ENCODE measurements at places on chromosomes 11 and 22.

GRCh38 chr11:80163441-80163840 is 722.6 kb upstream of the TENM4 start:
- no peak for DNase-seq

DNA sequence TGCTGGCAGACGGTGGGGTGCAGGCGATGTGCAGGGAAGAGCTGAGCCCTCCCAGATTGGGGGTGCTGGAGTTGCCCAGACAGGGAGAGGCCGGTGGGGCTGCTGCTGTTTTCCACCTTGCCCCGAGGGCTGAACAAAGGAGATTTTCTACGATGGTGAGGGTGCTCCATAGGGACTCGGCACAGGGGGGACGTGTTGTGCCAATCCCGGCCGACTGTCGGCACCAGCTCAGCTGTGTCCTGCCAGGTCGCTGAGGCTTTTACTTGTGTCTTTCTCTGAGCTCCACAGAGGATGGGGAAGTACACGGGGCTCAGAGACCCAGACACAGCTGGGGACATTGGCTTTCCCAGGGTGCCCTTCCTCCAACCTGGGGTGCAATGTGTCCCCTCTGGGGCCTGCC is 816.8 kb downstream of the BRD1 start:
- no peak for DNase-seq

DNA sequence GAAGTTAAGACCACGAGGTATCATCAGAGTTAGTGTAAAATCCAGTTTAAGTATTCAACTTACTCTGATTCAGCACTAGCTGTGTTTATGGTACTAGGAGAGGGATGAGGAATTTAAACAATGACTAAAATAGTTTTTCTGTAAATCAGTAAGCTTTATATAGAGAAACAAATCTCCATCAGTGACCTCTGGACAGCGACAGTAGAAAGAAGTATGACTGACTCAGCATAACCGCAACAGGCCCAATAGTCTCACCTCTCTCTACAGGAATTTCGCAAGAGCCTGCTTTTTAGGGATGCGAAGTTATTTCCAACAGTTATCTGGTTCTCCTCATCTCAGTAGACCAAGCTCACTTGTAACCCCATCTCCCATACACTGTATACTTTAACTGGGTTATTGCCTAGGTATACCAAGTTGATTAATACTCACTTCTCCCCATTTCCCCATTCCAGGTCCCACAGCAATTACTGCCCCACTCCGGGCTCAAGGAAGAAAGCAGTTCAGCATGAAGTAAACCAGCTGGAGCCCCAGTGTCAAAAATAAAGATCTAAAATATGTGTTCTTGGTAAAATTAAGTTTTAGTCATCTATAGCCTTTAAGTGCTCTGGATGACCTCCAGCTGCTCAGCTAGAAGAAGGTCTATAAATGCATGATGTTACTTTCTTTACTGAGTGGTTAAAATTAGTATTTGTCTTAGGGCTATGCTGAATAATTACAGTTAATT is 770.6 kb upstream of the CCDC90B start:
- DNase-seq: no peak

DNA sequence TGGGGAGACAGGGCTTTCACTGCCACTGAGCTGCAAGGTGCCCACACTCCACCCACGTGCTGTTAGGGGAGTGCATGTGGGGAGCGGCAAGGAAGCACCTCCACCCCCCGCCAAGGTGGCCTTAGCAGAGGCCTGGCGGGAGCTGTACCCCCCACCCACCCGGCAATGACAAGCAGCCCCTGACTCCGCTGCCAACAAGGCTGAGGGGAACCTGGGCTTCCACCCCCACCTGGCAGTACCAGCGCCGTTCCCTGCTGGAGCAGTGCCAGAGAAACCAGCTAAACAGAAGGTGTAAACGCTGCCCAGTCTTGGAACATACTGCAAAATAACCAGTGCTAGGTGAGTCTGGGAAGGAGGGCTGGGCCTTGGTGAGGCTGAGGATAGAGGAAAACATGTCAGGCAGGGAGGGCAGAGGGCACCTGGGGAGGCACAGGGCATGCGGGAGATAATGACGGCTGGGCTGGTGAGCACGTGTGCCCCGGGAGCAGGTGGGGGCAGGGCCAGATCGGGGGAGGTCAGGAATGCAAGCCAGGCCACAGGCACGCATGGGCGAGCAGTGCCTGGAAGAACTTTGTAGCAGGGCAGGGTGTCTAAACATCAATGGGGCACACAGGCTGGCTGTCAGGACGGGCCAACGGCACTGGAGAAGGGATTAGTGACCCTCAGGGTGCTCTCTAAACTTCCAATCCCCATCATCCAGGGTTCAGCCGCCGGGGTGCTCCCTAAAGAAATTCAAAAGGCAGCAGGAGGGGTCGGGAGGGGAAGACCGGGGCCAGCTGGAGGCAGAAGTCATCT is 6.6 kb downstream of the CERK start:
- no peak for DNase-seq

GRCh38 chr22:46061124-46061500 is 84.2 kb upstream of the WNT7B start:
- no peak for DNase-seq

DNA sequence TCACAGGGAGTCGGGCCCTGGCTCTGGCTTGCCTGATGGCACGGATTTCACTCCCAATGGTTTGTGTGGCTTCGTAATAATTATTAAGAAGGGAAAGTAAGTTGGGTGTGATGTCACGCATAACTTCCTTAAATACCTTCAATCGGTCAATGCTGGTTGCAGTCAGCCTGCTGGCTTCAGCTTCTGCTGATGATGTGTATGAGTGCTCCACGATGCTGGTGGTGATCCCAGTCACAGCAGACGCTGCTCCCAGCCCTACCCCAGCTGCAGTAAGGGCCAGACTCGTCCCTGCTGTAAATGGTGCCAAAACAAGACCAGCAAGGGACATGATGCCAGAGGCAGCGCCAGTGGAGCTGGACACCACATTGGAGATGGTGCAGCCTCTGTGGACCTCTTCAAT is 19.1 kb downstream of the APOL3 start:
- no peak for DNase-seq

- DNase-seq: no peak
These were observed 42.1 kb downstream of the KDM2A start for GRCh38 chr11:67160872-67161783.

DNA sequence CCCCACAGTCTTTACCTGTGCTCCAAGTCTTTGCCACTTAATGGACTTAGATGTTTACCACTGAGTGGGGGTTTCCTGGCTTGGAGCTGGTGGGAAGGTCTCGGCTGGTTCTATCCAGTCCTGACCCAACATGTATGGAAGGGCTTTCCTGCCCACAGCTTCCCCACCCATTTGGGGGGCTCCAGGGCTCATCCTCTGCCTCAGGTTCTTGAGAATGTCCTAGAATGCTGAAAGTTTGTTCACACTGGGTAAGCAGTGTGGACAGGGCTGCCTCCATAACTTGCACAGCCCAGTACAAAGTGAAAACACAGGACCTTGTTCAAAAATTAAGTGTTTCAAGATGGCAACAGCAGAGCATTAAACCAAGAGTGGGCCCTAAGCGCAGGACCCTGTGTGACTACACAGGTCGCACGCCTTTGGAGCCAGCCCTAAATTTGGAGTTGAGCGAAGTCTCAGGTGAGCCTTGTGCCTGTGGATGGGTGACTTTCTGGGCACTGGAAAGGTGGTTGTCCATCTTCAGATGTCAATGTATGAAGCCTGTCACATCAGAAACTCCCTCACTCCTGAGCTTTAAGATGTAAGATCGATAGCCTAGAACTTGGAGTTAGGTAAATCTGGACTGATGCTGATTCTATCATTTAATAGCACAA is 72.7 kb upstream of the NARS2 start:
- no peak for DNase-seq

DNA sequence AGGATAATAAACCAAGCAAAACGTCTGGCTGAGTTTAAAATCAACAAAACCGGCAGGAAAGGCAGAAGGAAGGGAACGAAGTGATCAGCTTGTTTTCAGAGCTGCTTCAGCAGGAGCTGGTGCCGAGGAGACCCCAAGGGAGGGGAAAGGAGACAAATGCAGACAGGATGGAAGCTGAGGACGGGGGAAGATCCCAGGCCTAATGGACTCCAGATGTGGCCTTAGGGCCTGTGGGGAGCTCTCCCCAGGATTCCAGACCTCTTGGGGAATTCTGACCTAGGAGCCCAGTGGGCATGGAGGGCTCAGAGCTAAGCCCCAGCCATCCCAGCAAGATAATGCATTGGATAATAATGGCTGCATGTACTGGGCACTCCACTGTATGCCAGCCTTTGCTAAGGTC is 211.4 kb upstream of the NARS2 start:
- DNase-seq: no peak

DNA sequence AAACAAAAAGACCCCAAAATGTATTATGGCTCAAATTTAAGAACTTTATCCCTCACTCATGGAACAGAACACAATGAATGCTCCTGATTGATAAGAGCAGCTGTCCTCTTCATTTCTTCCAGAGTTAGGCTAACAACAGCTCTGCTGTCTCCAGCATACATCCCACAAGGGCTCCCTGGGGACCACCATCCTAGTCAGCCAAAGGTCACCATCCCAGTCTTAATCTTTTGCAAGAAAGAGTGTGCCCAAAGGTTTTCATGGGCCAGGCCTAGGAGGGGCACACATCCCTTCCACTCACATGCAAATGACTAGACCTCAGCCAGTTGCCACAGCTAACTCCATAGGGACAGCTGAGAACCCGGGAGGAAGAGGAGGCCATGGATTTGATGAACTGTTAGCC is 555.3 kb downstream of the BUD13 start:
- no peak for DNase-seq

DNA sequence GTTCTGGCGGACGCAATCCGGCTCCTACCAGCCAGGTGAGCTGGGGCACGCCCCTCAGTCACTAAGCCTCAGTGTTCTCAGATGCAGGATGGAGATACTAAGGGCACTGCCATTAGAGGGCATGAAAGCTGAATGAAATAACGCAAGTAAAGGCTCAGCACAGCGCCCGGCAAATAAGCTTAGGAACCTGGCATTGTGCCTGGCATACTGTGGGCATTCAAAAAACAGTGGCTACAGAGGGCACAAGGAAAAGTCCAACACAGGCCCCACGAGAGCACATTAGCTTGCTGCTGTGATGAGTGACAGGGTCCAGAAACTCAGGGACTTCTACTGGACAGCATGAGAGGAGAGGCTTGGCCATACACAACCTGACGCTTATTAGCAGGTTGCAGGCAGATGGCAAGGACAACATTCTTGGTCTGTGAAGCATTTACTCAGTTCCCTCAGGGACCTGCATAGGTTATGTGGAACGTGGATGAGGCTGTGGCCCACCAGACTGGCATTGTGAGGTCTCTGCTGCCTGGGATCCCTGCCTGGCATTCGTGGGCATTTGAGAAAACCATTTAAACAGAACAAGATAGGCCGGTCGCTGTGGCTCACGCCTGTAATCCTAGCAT is 12.2 kb downstream of the TXN2 start:
- no peak for DNase-seq

DNA sequence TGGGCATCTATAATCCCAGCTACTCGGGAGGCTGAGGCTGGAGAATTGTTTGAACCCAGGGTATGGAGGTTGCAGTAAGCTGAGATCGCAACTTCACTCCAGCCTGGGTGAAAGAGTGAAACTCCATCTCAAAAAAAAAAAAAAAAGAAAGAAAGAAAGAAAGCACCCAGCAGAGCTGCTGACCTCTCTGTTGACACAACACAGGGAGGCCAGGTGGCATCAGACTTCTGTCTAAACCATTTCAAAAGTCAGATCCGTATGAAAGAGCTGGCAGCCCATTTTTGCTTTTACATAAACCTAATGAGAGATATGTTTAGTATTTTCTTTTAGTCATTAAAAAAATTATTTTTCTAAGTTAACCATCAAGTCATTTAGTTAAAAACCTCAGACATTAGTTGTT is 64.4 kb upstream of the RRM1 start:
- DNase-seq: no peak

DNA sequence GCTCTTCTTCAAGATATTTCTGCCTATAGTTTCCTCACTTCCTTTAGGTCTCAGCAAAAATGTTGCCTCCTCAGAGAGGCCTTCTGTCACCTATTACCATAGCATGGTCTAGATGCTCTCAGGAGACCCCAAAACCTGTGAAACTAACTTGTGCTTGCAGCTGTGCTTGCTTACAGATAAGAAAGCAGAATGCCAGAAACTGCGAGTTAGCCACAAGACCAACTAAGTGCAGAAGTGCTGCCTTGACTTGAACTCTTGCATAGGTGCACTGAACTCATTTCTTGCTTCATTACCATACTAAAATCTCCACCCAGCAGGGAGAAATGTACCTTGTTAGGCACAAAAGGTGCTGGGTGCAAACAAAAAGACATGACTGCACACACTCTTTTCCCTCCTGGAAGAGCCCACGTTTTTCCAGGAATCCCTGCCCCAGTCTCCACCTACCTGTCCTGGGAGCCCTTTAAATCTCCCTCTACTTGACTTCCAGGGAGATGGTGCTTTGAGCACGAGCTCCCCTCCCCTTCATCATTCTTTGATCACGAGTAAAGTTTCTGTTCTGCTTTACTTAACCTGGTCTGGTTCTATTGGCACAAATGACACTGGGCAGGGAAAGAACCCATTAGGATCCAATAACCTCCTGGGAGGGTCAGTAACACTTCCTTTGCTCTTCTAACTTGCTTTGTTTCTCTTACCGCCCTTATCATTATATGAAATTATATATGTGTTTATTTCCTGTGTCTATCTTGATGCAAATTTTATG is 137.7 kb upstream of the DDI1 start:
- no peak for DNase-seq

DNA sequence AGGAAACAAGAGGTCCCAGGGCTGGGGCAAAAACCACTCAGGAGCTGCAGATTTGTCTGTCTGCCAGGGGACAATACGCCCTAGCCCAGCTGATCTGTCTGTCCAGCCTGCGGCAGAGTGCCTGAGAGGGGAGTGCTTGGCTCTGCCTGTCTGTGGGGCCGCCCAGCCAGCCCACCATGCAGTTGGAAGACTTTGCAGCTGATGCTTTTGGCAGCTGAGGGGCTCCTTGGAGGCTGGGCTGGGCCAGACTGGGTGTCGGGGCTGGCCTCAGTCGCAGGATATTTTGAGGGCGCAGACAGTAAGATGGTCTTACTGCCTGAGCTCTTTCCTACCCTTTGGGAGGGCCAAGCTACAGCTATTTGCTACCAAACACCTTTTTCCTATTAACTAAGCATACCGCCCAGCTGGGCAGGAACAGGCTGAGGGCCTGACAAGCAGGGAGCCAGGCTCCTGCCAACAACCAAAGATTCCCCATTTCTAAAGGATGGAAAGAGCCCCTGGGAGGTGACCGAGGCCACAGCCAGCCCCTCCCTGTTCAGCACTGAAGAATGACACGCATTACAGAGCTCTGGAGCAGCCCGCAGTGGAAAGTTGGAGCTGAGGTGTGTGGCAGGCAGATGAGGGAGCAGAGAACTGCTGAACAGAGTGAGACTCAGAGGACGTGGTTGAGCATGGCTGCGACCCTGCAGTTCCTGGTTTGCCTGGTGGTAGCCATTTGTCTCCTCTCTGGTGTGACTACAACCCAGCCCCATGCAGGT is at the start of gene FAM180B:
Gene FAM180B, plus strand, starts transcription at position 581 of the 758 bp plus-strand sequence. Its CDS starts 91 bp downstream, at position 672.
- no peak for DNase-seq

DNA sequence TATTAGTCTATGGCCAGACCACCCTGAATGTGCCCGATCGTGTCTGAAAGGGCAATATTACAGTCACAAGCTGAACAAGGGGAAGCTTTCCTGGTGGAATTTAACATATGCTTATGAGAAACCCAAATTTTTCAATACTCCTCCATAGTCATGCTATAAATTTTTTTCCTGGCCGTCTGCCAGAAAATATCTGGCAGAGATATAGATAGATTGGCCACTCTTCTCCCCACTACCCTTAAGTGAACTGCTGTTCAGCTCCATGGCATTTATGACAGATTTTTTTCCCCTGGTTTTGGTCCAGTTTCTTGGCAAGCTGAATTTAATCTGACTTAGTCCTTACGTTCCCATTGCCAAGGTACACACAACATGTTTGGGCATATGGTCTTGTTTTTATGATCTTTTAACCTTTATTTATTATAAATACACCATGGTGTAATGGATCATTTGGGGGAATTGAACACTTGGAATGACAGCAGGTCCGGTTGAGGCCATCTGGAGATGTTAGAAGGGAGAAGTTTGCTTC is 328.5 kb downstream of the CNTN5 start:
- no peak for DNase-seq
